ENCODE measurements at places on chromosomes 11 and 22. TPM values are rescaled to one million over a fixed set of nuclear protein-coding genes. Genes with fewer than 3 reads are reported as not detected.

DNA sequence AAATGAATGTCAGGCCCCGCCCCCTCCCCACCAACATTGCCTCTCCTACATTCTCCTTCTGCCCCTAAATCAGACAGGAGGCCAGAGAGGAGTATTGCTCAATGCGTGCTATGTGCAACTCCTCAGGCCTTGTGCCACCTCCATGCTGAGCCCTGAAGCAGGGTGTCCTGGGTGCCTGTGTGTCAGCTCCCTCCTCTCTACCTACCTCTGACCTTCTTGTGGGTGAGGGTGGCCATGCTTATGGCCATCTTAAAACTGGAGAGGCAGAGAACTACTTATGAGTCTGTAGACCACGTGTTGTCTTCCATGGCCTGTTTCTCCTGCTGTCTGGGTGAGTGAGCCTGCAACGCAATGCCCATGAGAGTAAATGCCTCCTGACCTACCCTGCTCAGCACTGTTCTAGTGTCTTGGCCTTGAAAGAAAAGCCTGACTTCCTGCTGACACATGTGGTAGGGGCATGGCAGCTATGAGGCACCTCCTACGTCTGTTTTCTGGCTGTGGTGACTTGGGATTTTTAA is 10.5 kb downstream of the MCAM start:
- H3K4me3 ChIP-seq = no peak overlapping the region
- peaks cover 99% of the 10 kb centered on the region for H3K36me3 ChIP-seq
- H3K4me1 ChIP-seq = peaks cover 11% of the 10 kb centered on the region
- peak overlapping the region; percentile 46 for H3K27ac ChIP-seq
- no peaks in the 10 kb centered on the region for H3K27me3 ChIP-seq
- no peak for DNase-seq

DNA sequence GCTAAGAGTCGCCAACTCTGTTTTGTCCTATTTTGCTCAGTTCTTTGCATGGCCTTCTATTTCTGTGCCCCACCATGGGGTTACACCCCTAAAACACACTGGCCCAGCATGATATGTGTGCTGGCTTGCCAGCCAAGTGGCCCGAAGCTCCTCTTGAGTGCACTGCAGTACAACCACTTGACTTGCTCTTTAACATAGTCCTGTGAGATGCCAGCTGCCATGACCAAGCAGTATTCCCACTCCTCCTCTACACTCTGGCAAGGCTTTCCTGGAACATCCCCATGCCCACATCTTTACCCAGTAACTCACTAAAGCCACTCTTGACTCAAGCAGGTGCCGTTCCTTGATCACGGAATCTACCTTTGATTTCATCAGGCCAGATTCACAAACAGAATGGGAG is 102.9 kb upstream of the GAL start:
- DNase-seq = peak; percentile 52
- peaks cover 74% of the 10 kb centered on the region for H3K4me1 ChIP-seq
- peak overlapping the region; percentile 77 for H3K27ac ChIP-seq

- H3K27me3 ChIP-seq = no peaks in the 10 kb centered on the region
- H3K27ac ChIP-seq = no peak overlapping the region
- no peak overlapping the region for H3K4me3 ChIP-seq
- H3K4me1 ChIP-seq = no peaks in the 10 kb centered on the region
- no peak for DNase-seq
Observed at GRCh38 chr11:111354601-111354891, 24.5 kb downstream of the POU2AF1 start.

- no peaks in the 10 kb centered on the region for H3K27me3 ChIP-seq
- peak overlapping the region; percentile 66 for H3K27ac ChIP-seq
- peaks cover 3% of the 10 kb centered on the region for H3K36me3 ChIP-seq
- peak; percentile 34 for DNase-seq
- H3K4me1 ChIP-seq = peaks cover 8% of the 10 kb centered on the region
Observed at GRCh38 chr22:31253949-31254348, 38.3 kb downstream of the PIK3IP1 start.

DNA sequence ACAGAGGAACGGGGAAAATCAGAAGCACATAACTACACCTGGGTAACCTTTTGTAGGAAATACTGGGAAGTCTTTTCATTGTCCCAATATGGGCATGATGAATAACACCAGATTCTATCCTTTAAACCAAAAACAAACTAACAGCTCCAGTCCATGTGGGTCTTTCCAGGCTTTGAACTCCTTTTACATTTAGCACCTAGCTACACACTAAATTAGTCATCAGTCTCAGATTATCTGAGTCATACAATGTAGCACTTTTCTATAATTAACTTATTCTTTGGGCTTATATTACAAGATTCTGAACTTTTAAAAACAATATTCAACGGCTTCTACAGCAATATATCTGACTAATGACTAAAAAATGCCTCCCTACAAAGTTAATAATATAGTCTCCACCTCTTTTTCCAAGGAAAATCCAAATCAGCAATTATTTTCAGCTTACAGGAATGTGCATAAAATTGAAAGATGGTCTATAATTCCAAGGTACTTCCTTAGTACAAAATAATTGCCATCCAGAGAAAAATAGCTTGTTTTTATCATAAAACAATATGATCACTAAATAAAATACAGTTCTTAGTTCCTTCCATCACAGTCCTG is 26.3 kb downstream of the STK33 start:
- no peaks in the 10 kb centered on the region for H3K36me3 ChIP-seq
- peaks cover 2% of the 10 kb centered on the region for H3K27me3 ChIP-seq
- no peak overlapping the region for H3K4me3 ChIP-seq

GRCh38 chr22:35638410-35638809 is 9.8 kb upstream of the APOL6 start:
- H3K27me3 ChIP-seq = no peaks in the 10 kb centered on the region
- peaks cover 35% of the 10 kb centered on the region for H3K4me1 ChIP-seq
- peak overlapping the region; percentile 87 for H3K27ac ChIP-seq
- H3K36me3 ChIP-seq = no peaks in the 10 kb centered on the region
- H3K4me3 ChIP-seq = no peak overlapping the region
- DNase-seq = peak; percentile 93

GRCh38 chr11:1372660-1373059 is 17.1 kb upstream of the BRSK2 start:
- H3K36me3 ChIP-seq = no peaks in the 10 kb centered on the region
- no peak for DNase-seq
- no peak overlapping the region for H3K4me3 ChIP-seq
- H3K4me1 ChIP-seq = no peaks in the 10 kb centered on the region

GRCh38 chr11:61075891-61076290 is 26.4 kb upstream of the CD5 start:
- no peak overlapping the region for H3K4me3 ChIP-seq
- no peaks in the 10 kb centered on the region for H3K27me3 ChIP-seq
- no peaks in the 10 kb centered on the region for H3K36me3 ChIP-seq

FIBIN gene
- 5.1 TPM for polyA plus RNA-seq

SEZ6L gene
- 0.01 TPM for polyA plus RNA-seq

FADS1 gene
- polyA plus RNA-seq = 35.2 TPM

All from heart right ventricle (tissue), 16 donors.